AG08395 (cell line): ENCODE measurements at places on chromosomes 12 and 14.
A peak's percentile ranks its signal among the peaks of the same experiment; 100 is the strongest.

- DNase-seq: no peak
These were observed 167.1 kb upstream of the OR4E1 start for GRCh38 chr14:21840765-21841164.

DNA sequence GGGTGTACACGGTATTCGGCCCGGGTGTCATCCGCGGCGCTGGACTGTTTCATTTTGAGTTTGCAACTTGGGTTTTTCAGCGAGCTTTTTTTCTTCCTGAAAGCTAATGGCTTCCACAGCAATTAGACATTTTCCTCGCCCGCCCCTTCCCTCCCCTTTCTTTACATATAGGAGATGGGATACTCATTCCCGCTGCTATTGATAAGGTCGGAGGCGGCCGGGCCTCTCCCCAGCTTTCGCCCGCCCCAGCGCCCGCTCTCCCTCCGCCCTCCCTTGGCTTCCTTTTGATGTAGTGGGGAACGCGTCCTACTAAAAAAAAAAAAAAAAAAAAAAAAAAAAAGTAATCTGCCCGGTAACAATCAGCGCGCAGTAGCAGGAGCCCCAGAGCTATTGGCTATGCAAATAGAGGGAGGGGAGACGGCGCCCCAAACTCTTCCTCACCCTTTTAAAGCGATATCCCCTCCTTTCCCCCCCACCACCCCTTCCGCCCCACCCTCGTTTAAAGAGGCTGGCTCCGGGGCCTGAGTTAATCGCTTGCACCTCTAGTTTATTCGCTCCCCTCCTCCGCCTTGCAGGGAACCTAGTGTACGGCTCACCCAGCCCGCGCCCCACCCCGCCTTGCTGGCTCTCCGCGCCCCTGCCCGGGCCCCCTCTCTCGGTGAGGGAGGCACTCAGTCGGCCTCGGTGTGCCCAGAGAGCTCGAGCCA is 1.7 kb upstream of the CCND2 start:
- peak; percentile 24 for DNase-seq

GRCh38 chr12:93753838-93754429 is 76.8 kb downstream of the CRADD start:
- no peak for DNase-seq

GRCh38 chr12:93921521-93921920 is 226.9 kb upstream of the PLXNC1 start:
- DNase-seq: no peak

- DNase-seq: no peak
These were observed 386.2 kb upstream of the CCDC196 start for GRCh38 chr14:66099931-66100330.

DNA sequence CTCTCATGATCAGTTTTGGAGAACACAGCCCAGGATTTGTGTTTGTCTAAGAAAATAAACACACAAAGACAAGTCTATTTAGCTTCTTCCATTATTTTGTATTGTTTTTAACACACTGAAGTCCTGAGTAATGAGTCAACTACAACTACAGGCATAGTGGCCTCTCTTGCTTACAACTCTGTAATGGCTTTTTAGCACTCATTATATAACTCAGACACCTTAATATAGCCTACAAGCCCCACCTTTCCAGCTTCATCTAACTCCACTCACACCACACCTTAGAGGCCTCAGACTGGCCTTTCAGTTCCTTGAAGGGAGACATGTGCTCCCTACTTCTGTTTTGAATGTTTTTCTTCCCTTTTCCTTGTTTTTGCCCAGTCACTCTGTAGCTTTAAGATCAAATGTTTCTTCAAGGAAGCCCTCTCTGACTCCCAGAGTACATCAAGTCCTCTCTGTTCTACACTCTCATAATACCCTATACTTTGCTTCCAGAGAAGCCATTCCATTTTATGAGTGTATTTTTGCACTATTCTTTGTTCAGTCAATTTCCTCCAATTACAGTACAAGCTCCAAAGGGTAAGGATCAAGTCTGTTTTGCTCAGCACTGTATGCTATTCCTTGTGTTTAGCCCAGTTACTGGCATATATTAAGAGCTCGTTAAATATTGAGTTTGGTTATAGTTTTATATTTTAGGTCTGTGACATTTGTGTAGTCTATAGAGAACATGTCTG is 233.6 kb upstream of the ARHGAP5 start:
- DNase-seq: no peak

DNA sequence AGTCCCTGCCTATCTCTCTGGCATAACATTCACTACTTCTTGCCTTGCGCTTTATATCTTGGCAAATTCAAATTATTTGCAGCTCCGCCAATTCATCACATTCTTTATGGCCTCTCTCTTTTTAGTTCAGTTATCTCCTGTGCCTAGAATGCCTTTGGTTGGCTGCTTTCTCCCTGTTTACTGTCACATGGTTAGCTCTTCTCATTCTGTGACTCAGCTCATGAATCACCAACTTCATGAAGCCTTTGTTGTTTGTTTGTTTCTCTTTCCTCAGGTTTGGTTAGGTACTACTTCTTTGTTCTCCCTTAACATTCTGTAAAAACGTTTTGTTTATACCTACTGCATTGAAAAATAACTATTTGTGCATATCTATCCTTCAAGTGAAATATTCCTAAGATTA is 376.5 kb upstream of the GARIN6 start:
- DNase-seq: no peak

DNA sequence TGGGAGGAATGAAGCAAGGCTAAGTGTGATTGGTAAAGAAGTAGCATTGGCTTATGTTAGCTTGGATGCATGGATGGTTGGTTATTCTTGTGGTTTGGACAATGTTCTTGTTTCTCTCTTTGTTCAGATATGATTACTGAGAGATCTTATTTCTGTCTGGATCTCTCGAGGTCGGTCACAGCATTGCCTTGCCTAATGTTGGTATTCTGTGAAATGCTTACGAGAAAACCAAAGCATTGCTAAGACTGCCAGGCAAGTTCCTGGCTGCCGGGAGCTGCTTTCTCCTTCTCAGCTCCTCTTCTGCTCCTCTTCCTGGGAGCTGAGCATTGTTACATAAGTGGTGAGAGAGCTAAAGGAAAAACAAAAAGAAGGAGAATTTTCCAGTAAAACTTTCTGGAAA is 7.4 kb upstream of the RND1 start:
- no peak for DNase-seq

DNA sequence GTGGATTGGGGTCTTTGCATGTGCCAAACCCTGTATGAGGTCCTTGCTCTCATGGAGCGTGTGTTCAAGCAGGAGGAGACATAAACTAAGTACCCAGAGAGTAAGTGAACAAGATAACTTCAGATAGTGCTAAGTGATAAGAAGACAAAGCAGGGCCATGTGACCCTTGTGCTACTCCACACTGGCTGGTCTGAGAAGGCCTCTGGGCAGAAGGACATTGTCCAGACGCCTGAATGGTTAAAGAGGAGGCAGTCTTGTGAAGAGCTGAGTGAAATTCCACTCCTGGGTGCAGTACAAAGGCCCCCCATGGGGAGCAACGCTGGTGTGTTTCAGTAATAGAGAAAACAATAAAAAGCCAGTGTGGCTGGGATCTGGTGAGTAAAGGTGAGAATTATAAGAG is 93.3 kb upstream of the RIC8B start:
- no peak for DNase-seq

- no peak for DNase-seq
These were observed 23.2 kb upstream of the MTHFD1 start for GRCh38 chr14:64364907-64365306.

DNA sequence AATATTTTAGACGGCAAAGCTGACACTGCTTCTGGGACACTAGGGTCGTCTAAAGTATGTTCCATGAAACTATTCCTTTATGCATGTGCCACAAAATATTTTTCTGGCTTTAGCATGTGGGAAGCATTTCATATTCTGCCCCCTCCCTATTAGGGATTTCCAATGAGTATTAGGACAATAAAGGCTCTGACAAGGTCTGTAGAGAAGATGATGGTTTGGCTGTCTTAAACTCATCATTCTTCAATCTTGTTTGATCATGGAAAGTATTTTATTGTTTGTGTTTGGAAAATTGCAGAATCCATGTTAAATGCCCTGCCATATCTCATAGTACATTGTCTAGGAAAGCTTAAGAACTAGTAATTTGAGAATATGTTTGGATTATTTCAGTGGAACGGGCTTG is 22.8 kb downstream of the SERPINA1 start:
- no peak for DNase-seq

DNA sequence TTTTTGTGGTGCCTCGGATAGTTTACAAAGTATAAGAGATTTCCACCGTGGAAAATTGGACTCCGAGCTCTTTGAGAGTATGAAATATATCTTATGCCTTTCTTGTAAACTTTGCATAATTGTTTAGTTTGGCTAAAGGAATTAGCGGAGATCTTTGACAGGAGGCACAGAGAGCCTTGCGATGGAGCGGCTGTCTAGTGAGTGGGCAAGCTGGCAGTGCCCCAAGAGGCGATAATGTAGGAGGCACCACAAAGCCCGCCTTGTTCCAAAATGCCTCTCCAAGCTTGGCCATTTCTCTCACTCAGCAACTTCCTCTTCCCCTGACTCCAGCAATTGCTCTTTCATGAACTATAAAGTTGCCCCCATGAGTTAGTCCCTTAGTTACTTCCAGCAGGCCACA is 270.1 kb upstream of the PRICKLE1 start:
- no peak for DNase-seq

DNA sequence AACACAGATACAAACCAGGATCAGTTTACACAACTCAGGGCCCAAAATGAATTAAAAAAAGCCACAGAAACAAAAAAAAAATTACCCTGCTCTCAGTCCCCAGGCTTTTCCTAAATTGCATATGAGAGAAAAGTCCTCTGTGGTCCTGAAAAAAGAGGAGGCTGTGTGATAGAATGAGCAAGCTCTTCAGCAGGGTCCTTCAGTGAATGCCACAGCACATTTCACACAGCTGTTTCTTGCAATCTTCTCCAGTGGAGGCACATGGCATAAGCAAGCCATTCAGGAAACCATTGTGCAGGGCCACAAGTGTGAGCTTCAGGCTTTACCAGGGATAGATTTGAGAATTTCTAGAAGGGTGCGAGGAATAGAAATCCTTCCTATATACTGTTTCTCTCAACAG is 168.5 kb downstream of the PPM1H start:
- no peak for DNase-seq

DNA sequence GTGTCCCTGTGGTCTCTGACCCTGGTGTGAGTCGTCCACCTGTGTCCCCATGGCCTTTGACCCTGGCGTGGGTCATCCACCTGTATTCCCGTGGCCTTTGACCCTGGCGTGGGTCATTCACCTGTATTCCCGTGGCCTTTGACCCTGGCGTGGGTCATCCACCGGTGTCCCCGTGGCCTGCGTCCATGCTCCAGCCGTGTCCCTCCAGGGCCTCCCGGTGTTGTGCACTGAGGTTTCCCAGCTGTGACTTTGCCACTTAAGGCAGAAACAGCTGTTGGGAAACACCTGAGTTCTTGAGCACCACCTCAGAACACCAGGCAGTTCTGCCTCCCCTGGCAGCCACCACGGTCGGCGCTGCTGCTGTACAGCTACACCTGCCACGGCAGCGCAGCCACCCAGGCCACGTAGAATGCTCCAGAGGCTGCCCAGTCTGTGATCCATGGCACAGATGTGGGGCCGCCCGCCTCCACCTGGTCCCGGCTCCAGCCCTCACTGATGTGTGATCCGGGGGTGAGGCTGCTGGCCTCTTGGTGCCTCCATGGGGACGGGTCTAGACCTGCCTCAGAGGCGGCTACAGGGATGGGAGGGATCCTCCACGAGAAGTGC is 69.1 kb upstream of the GALNT9 start:
- DNase-seq: no peak

- no peak for DNase-seq
These were observed 379.4 kb upstream of the PDE3A start for GRCh38 chr12:19988948-19989347.

DNA sequence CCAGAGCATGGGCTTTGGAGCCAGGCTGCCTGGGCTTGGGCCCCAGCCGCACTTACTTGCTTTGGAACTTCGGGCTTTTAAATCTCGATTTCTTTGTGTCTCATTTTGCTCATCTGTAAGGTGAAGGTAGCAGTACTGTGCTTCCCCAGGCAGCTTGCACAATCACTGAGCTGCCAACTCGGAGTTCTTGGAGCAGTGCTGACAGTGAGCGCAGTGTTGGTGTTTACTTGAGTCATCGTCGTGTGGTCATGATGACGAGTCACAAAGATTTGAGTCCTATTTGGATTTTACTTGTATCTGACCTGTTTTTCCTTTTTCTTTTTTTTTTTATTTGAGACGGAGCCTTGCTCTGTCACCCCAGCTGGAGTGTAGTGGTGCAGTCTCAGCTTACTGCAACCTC is 31.3 kb upstream of the ATF1 start:
- DNase-seq: peak; percentile 90

DNA sequence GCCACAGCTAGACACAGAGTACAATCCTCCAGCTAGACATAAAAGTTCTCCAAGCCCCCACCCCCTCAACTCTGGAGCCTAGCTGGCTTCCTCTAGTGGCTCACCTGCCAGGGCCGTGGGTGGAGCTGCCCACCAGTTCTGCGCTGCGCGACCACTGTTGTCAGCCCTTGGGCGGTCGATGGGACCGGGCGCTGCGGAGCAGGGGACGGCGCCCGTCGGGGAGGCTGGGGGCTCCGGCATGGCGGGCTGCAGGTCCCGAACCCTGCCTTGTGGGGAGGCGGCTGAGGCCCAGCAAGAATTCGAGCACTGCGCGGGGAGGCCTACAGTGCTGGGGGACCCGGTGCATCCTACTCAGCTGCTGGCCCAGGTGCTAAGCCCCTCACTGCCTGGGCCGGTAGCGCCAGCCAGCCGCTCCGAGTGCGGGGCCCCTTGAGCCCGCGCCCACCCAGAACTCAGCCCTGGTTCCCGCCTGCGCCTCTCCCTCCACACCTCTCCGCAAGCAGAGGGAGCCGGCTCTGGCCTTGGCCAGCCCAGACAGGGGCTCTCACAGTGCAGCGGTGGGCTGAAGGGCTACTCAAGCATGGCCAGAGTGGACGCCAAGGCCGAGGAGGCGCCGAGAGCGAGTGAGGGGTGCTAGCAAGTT is 51.0 kb downstream of the RTN1 start:
- no peak for DNase-seq

GRCh38 chr12:94763462-94763861 is 113.1 kb upstream of the TMCC3 start:
- DNase-seq: no peak

- DNase-seq: peak; percentile 3
These were observed 33.8 kb downstream of the SYT1 start for GRCh38 chr12:78898416-78898815.

- peak; percentile 59 for DNase-seq
These were observed 245.6 kb downstream of the SLC41A2 start for GRCh38 chr12:104712477-104712876.

- no peak for DNase-seq
These were observed 18.1 kb downstream of the GPATCH2L start for GRCh38 chr14:76169776-76170175.

DNA sequence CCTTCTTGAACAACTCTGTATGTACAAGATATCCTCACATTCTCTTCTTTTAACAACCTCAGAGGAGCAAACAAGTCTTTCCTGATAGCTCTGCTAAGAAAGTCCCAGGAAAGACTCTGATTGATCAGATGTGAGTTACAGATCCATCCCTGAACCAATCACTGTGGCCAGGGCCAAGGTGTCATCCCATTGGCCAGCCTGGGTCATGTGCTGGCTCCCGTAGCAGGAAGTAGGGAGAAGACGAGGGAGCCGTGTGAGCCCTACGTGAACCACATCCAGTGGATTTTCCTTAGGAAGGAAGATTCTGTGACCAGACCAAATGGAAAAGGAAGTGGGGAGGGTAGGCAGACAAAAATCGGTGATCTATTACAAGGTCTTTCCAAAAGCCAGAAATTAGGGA is 5.6 kb downstream of the P2RX7 start:
- DNase-seq: no peak

- no peak for DNase-seq
These were observed 29.3 kb downstream of the ACTR6 start for GRCh38 chr12:100229876-100230275.
